Adipose tissue (tissue), 3 donors: ENCODE measurements at places on chromosomes 7 and 10. TPM values are rescaled to one million over a fixed set of nuclear protein-coding genes. Genes with fewer than 3 reads are reported as not detected.

POMZP3 gene
- 17.2 TPM for polyA plus RNA-seq

C10orf67 gene
- not detected for polyA plus RNA-seq

SH3PXD2A gene
- 36.1 TPM for polyA plus RNA-seq

SAMD9 gene
- polyA plus RNA-seq: 1.1 TPM

PNLIPRP2 gene
- 0.91 TPM for polyA plus RNA-seq

NAT16 gene
- polyA plus RNA-seq: not detected

AASS gene
- 50.1 TPM for polyA plus RNA-seq

SPDYE2 gene
- polyA plus RNA-seq: 0.03 TPM

EPC1 gene
- 18.4 TPM for polyA plus RNA-seq

AKR1C3 gene
- 149 TPM for polyA plus RNA-seq

HMX3 gene
- polyA plus RNA-seq: 0.67 TPM

POT1 gene
- 6.1 TPM for polyA plus RNA-seq

ITGB1 gene
- 93.5 TPM for polyA plus RNA-seq

CUZD1 gene
- polyA plus RNA-seq: 1.7 TPM

DPYSL4 gene
- polyA plus RNA-seq: 0.54 TPM

CYP2E1 gene
- 3.1 TPM for polyA plus RNA-seq

EPO gene
- polyA plus RNA-seq: not detected

CYP2C19 gene
- polyA plus RNA-seq: not detected

OPN4 gene
- 0.34 TPM for polyA plus RNA-seq

IFIT3 gene
- polyA plus RNA-seq: 9.5 TPM

SUN3 gene
- polyA plus RNA-seq: not detected

AKR1C4 gene
- not detected for polyA plus RNA-seq

SLC16A9 gene
- polyA plus RNA-seq: 0.19 TPM

SLC39A12 gene
- 0.15 TPM for polyA plus RNA-seq

SAP25 gene
- polyA plus RNA-seq: 2.5 TPM

TNKS2 gene
- polyA plus RNA-seq: 13.5 TPM

ABCB4 gene
- polyA plus RNA-seq: 0.27 TPM

C10orf143 gene
- 7.1 TPM for polyA plus RNA-seq

HOXA7 gene
- 5.2 TPM for polyA plus RNA-seq

HOGA1 gene
- 6.6 TPM for polyA plus RNA-seq

ZNF365 gene
- polyA plus RNA-seq: 0.08 TPM

CRTAC1 gene
- polyA plus RNA-seq: 0.34 TPM
